ENCODE measurements at places on chromosomes 12 and 14.

DNA sequence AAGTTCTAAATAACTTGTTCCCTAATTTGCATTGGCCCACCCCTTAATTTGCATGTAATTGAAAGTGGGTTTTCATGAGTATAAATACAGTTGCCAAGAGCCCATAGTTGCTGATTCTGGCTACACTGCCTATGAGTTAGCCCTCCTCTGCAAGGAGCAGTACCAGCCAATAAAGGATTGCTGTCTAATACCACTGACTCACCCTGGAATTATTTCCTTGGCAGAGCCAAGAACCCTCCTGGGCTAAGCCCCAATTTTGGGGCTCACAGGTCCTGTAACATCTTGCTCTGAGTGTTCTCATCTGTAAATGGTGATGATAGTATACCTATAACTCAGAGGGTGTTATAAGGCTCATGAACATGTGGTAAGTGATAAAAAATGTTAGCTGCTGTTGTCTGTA, 6.8 kb downstream of the TTC8 start:
- DNase-seq: no peak

DNA sequence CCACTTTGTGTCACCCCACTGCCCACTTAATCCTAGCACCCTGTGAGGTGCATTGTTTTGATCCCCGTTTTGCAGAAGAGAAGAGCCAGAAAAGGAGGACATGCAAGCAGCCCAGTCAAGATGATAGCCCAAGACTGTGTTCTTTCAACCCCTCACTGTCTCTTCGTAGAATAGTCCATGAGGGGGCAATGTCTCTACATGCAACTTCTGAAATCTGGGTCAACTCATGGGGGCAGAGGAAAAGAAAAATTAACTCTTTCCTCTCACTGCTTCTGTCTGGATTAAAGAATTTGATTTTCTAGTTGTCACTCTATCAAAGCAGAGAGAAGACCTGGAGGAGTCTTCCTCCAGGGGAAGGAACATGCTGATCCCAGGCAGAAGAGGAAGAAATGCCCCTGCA, 229.6 kb upstream of the NOS1 start:
- DNase-seq: no peak

DNA sequence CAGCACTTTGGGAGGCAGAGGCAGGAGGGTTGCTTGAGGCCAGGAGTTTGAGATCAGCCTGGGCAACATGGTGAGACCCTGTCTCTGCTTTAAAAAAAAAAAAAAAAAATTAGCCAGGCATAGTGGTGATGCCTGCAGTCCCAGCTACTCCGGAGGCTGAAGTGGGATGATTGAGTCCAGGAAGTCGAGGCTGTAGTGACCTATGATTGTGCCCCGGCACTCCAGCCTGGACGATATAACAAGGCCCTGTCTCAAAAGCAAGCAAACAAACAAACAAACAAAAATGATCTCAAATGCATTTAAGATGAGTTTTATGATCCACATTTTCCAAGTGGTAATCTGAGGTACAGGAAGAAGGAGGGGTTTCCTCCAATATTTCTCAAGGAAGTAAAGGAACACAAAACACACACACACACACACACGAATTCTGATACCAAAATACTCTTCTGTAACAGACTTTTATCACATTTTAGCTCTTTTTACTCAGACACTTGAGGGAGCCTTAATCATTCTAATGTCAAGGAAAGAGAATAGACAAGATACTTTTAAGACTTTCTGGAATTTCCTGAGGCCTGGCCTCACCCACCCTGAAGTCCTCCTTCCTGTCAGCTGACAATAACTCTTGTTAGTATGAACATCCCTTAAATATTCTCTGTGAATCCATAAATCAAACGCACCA, 44.4 kb upstream of the CERS5 start:
- DNase-seq: no peak

DNA sequence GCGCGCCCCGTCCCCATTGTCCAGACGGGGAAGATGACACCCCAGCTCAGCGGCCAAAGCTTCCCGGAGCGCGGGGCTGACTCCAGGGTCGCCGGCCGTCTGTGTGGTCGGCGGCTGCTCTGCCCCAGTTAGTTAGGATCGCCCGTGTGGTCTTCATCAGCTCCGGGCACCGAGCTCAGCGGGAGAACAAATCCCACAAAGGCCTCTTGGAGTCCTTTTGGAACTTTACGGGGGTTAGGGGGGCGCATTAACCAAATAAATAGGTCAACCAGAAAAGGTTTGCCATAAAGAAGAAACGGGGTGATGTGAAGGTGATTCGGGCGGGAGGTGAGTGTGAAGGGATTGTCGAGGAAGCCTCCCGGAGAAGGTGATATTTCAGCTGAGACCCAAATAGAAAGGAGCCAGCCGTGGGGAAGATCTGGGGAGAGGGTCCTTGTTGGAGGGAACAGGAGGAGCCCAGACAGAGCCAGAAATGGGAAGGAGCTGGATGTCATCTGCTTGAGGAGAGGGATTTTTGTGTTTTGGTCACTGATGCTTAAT, 697 bp downstream of the ATP6V0A2 start:
- no peak for DNase-seq

DNA sequence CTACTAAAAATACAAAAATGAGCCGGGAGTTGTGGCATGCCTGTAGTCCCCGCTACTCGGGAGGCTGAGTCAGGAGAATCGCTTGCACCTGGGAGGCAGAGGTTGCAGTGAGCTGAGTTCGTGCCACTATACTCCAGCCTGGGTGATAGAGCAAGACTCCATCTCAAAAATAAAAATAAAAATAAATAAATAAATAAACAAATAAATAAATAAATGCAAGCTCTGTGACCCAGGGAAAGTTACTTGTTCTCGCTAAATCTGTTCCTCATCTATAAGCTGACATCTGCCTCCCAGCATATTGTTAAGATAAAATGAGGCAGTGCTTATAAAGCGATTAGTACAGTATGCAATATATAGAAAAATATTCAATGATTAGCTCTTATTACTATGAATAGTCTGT, 56.4 kb upstream of the STK38L start:
- DNase-seq: no peak

GRCh38 chr14:61668282-61668681, 27.0 kb upstream of the HIF1A start:
- DNase-seq: no peak

DNA sequence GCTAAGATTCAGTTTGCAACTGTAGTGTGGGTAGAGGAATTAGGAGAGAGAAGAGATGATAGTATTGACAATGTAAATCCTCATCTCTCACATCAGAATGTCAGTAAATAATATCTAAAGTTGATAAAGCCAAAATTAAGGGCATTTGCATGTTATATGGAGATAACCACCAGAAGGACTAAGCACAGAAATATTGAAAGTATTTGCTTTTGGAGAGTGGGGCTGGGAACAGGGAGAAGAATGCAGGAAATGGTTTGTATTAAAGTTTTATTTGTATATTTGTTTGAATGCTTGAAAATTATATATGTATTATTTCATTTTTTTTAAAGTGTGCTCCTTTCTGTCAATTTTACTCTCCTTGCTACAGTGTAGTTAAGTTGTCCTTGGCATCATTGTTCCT, 491.4 kb downstream of the APAF1 start:
- no peak for DNase-seq

DNA sequence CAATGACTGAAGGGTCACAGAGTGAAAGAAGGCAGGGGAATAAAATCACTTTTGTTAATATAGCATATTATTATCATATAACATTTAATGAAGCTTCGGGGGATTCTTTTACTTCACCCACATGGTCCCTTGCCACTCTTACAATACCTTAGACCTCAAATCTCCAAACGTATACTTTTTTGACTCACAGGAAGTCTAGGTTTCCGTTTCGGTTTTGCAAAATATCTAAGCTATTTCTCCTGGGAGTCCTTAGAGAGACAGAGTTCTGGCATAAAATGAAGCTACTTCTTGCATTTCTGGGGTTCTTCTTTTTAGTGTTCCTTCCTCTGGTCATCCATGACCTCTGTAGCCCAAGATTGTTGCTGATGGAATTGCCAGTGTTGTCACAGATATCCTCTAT, 590.5 kb upstream of the ATP2B1 start:
- no peak for DNase-seq

DNA sequence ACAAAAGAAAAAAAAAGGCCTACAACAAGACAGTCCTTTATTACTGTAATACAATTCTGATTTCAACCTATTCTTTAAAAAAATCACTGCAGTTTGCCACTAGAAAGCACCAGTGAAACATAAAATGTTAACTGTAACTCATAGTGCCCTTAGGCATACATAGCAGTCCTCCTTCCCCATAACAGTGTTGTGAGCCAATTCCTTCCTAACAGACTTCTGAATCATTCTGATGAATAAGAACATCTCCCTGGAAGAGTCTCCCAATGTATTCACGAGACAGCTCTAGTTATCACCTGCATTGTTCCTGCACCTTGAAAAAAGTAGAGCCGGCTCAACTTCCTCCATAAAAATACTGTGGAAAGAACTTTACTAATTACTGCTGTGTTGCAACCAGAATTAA, 213.6 kb upstream of the FSCB start:
- DNase-seq: no peak

DNA sequence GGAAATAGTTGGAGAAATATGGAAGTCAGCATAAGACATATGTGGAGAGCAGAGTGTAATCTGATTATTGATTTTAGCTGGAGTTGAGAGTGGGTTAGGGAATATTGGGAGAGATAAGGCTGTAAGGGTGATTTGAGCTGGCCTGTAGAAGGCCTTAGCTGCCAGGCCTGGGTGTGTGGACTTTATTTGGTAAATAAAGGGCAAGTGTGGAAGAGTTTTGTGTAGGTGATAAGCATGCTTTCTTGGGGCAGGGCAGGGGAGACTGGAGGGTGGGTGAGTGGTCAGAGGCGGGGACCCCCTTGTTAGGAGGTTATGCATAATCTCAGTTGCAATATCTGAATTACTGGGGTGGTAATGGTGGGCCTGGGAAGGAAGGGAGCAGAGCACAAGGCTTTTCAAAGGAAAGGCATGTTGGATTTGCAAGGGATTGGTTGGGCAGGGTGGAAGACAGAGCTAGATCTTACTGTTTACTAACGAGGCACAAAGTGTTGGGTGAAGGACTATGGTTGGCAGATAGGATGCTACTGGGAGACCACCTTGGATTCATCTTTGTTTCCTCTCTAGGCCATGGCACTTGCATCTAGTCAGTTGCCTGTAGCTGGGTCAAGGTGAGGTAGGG, 5.5 kb downstream of the KHNYN start:
- no peak for DNase-seq

DNA sequence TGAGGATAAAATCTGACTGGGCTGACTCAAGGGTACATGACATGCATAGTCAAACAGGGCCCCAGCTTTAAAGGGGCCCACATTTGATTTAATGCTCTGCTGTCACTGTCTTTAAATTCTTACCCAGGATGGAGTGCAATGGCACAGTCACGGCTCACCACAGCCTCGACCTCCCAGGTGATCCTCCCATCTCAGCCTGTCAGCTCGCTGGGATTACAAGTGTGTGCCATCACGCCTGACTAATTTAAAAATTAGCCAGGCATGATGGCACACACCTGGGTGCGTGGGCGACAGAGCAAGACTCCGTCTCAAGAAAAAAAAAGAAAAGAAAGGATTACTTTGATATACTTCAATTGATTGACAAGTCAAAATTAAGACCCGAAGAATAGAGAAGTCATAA, 9.2 kb upstream of the PLBD1 start:
- no peak for DNase-seq

DNA sequence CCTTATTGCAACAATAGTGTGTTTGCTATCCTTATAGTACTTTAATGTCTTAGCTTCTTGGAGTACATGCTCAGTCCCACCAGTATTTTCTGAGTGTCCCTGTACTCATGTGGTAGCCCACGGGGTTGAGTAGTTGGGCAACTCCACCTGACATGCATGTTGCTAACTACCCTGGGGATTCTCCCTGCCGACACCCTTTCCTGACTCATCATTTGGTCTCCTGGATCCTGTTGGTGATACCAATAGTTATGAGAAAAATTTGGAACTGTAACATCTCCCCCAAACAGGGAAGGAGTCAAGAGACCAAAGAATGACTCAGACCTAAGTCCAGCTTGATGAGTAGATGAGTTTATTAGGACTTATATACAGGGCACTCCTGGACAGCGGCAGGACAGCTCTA, 101.6 kb downstream of the BRMS1L start:
- DNase-seq: no peak

DNA sequence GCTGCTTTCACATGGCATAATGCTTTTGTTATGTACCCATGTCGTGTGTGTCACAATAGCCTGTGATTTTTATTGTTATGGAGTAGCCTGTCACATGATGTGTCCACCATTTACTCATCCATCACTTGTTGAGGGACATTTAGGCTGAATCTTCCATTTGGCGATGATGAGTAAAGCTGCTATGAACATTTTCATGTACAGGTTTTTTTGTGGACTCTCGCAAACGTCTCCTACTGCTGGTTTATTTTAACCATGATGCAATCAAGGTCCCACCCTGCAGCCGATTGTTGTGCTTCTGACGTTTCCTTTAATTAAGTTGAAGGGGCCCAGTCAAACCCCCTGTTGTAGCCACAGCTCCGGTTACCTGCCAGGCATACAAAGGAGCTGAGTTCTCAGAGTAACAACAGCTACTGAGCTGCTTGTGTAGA, 63.2 kb downstream of the ZNF664 start:
- DNase-seq: no peak

GRCh38 chr14:43934102-43934501, 573.0 kb downstream of the FSCB start:
- DNase-seq: no peak

Measured in HEK293T (cell line).